RPMI8226 (cell line): ENCODE measurements at places on chromosomes 3 and 15.

GRCh38 chr15:64693134-64693533 is 82.3 kb downstream of the RBPMS2 start:
- no peak for DNase-seq

DNA sequence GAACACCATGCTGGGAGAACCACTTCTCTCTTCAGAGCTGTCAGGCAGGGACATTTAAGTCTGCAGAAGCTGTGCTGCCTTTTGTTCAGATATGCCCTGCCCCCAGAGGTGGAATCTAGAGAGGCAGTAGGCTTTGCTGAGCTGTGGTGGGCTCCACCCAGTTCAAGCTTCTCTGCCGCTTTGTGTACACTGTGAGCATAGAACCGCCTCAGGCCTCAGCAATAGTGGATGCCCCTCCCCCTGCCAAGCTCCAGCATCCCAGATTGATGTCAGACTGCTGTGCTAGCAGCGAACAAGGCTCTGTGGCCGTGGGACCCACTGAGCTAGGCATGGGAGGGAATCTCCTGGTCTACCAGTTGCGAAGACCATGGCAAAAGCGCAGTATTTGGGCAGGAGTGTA is 121.6 kb downstream of the NFKBIZ start:
- no peak for DNase-seq

DNA sequence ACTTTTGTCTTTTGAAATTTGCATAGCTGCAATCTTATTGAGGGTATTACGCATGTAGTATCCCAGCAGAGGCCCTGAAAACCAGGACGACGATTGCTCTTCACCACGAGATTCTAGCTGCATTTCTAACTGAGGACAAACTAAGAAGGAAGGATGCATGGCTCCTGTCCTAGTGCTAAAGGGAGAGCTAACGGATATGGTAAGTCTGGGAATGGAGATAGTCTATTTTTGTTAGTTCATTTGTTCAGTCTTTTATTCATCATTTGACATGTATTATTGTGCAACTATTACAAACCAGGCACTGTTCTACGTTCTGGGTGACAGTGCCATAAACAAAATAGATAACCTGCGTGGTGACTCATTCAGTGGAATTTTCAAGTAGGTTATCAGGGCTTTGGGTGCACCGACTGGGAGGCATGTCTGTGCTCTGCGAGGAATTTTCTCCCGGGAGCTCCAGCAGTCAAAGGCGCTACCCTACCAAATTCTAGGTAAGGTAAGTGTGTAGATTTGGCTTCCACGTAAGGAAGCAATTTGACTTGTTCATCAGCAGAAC is 51.9 kb upstream of the ETV5 start:
- DNase-seq, result no peak

- no peak for DNase-seq
Observed at GRCh38 chr3:156299569-156299968, 179.2 kb downstream of the KCNAB1 start.

GRCh38 chr3:33956776-33957175 is 158.3 kb downstream of the PDCD6IP start:
- DNase-seq, result no peak

GRCh38 chr3:140420621-140421357 is 257.1 kb upstream of the TRIM42 start:
- no peak for DNase-seq

DNA sequence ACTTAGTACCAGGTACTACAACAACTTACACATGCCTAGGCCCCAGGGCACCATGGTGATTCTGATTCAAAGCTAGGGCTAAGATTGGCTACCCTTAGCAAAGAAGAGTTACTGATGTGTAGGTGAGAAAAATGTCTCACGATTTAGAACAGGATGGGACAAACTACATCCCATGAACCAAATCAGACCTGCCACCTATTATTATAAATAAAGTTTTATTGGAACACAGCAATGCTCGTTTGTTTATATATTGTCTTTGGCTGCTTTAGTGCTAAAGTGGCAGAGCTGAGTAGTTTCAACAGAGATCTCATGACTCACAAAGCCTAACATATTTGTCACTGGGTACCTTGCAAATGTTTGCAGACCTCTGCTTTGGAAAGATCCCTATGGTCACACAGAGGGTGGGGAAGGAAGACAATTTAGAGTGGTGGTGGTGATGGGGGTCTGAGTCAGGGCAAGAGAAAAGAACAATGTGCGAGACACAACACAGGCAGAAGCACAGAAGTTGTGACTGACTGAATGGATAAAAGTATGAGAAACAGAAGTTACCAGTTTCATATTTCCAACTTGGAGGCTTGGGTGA is 770.6 kb upstream of the CFAP20DC start:
- DNase-seq, result no peak

- DNase-seq, result no peak
Observed at GRCh38 chr3:11818033-11818432, 28.7 kb downstream of the TAMM41 start.

DNA sequence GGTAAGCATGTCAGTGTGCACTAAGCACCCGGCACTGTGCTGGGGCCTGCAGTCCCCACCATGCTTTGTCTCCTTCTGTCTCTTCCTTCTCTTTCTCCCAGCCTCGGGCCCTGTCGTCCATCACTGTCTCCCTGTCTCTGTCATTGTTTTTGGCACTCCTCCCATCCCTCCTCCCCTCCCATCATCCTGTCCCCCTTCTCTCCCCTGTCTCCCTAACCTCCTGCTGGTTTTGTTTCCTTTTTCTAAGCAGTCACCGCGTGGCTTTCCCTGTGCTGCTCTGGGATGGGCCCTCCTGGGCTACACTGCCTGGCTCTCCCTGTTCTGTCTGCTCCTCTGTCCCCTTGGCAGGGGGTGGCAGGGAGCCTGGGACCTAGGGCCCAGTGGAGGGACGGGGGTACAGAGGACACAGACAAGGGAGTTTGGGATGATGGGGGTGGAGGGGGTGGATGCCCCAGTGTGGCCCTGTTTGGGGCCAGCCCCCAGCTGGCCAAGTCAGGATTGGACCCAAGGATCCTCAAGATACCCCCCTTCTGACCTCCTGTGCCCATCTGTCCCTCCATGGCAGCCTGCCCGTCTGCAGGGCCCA is 5.7 kb downstream of the CHST13 start:
- DNase-seq, result no peak

GRCh38 chr3:178393824-178394223 is 142.4 kb upstream of the KCNMB2 start:
- no peak for DNase-seq

- peak; percentile 81 for DNase-seq
Observed at GRCh38 chr3:69740103-69741021, 1.1 kb downstream of the MITF start.

DNA sequence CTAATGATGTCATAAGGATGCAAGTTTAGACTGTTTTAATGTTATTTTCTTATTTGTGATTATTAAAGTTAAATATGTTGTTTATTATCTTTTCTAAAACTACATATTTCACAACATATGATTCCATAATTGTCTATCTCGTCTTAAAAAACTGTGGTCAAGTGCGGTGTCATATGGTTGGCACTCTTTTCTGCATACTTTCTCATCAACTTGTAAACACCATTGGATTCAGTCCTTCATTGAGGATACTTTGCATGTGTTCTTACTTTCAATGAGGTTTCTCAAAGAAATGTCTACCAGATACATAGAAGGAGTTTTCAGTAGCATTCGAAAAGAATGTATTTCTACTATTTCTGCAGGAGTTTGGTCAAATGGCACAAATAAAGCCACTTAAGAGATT is 22.0 kb upstream of the ALPK3 start:
- no peak for DNase-seq

DNA sequence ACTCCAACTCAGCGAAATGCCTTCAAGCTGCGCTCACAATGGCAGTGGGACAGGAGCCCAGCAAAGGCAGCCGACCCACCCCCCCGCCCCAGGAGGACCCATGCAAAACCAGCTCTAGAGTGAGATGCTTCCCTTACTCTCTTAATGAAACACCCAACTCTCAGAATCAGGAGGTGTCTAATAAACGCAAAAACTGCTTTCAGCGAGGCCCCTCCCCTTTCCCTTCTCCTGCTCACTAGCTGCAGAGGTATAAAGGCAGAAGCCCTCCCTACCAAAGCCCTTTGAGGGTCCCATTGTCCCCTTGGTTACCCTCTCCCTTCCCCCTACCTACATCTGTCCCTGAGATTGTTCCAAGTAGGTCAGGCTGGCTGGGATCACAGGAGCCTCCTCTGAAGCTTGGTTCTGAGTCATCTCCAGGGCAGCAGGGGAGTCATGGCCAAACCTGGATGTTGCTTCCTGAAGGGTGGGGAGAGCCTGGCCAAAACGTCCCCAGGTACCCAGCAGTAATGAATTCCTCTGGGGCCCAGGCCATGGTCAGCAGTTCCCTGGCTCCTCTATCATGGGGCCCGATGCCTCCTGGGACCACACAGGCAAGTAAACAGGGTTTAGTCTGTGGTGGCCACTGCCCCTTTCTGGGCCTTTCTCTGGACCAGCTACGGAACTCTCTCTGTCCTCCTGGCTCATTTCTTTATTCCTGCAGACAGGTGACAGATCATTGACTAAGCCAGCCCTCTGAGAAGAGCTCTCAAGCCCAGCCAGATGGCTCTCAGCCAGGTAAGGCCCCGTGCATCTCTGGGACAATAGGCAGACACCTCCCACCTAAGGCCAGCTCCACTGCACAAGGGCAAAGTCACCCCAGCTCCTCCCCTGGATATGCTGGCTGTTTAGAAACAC is 8.6 kb downstream of the KLHL25 start:
- peak; percentile 37 for DNase-seq

DNA sequence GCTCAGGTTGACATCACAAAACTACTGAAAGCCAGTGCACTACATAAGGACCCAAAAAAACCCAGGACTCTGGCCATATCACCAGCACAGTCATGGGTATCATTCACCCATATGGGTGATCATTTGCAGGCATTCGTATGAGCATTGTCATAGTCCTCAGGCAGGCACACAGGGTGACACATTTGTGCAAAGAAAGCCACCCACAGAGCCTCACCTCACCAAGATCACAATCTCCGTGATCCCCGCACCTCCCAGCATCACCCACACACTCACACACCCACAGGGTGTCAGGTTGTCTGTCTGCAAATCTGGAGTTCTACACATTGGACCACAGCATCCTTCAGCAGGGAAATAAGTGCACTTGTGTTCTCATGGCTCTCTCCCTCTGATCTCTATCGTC is 166.0 kb upstream of the LPP start:
- DNase-seq, result no peak

DNA sequence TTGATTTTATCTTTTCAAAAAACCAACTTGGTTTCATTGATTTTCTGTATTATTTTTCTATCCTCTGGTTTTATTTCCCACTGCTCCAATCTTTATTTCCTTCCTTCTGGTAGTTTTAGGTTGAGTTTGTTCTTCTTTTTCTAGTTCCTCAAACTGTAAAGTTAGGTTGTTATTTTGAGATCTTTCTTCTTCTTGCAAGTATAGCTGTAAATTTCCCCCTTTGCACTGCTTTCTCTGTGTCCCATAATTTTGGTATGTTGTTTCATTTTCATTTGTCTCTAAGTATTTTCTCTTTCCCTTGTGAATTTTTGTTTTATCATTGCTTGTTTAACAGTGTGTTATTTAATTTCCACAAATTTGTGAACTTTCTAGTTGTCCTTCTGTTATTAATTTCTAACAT is 120.0 kb downstream of the PLD1 start:
- DNase-seq, result no peak

DNA sequence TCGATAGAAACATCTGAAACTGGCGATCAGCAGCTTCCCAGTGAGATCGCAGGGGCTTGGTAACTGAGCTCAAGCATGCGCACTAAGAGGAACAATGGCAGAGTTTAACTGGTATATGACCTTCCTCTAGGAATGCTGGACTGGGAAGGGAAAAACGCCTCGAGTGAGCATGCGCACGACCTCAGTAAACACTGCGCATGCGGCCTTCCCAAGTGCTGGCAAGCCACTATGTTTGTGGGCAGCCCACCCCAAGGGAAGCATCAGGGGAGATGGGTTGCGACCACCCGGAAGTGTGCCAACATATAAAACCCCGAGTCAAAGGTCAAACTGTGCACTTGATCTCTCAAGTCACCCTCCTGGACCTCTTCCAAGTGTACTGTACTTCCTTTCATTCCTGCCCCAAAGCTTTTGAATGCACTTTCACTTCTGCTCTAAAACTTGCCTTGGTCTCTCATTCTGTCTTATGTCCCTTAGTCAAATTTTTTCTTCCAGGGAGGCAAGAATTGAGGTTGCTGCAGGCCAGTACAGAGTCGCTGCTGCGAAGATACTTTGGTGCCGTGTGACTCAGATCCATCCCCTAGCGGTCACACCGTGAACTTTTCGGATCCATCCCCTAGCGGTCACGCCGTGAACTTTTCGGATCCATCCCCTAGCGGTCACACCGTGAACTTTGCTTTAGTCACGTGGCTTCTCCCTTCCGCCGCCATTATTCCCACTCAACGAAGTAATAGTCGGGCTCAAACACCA is 243.3 kb downstream of the FAM43A start:
- DNase-seq, result peak; percentile 59

GRCh38 chr15:43762824-43763223 is 13.9 kb downstream of the ELL3 start:
- no peak for DNase-seq

- no peak for DNase-seq
Observed at GRCh38 chr15:67495585-67495984, 25.3 kb upstream of the C15orf61 start.

- DNase-seq, result no peak
Observed at GRCh38 chr15:35195649-35196048, 110.6 kb upstream of the NANOGP8 start.

GRCh38 chr3:69658514-69659140 is 80.6 kb upstream of the MITF start:
- no peak for DNase-seq

- no peak for DNase-seq
Observed at GRCh38 chr15:52642386-52643361, 36.5 kb downstream of the ATOSA start.

- DNase-seq, result no peak
Observed at GRCh38 chr3:101271728-101272127, 48.6 kb downstream of the IMPG2 start.

- peak; percentile 82 for DNase-seq
Observed at GRCh38 chr15:51649659-51650521, 27.3 kb upstream of the DMXL2 start.

GRCh38 chr3:40302784-40303183 is 6.7 kb upstream of the EIF1B start:
- no peak for DNase-seq

DNA sequence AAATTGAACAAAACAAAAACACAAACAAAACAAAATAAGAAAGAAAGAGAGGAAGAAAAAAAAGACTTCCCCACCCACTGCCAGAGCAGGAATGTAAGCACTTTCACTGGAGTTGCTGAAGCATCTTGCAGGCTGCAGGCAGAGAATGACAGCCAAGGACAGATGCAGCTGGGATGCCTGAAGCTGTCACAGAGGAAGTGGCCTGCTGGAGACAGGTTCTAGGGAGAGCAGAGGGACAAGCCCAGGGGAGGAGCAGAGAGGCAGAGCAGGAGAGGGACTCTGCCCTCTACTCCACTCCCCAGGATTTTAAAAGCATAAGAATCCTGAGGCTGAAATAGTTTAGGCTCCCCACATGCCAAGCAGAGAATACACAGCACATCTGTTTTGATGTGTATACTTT is 326.2 kb downstream of the TUSC7 start:
- no peak for DNase-seq

DNA sequence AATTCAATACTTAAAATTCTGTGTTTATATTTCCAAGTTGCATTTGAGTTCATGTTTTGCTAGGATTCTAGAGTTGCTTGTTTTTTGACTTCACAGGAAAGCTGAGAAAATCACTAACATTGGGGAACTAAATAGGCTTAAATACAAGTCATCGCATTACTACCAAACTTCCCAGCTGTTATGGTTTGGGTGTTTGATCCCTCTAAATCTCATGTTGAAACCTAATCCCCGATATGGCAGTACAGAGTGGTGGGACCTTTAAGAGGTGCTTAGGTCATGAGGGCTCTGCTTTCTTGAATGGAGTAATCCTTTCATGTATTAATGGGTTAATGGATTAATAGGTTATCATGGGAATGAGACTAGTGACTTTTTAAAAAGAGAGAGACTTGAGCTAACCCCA is 77.2 kb upstream of the ARPP21 start:
- DNase-seq, result no peak
